ENCODE measurements at places on chromosomes 1 and 21. TPM values are rescaled to one million over a fixed set of nuclear protein-coding genes. Genes with fewer than 3 reads are reported as not detected.
A peak's percentile ranks its signal among the peaks of the same experiment; 100 is the strongest.

DNA sequence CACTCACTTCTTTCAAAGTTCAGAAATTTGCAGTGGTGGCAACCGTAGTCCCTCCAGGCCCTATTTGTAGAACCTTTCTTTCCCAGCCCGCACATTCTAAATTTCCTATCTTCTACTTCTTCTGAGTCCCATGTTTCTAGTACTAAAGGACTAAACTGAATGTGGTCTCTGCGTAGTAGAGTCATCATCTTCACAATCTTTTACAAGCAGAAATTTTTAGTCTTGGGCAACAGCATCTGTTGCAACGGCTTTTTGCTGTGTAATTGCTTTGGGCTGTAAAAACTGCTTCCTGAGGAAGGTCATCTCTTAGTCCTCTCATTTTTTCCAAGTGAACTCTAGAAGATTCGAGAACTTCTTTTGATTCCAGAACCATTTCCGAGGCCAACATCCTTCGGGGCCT, 23.9 kb downstream of the VAV3 start:
- DNase-seq: no peak
- H3K36me3 ChIP-seq: no peaks in the 10 kb centered on the region
- H3K4me3 ChIP-seq: no peak overlapping the region
- H3K4me1 ChIP-seq: peaks cover 17% of the 10 kb centered on the region

DNA sequence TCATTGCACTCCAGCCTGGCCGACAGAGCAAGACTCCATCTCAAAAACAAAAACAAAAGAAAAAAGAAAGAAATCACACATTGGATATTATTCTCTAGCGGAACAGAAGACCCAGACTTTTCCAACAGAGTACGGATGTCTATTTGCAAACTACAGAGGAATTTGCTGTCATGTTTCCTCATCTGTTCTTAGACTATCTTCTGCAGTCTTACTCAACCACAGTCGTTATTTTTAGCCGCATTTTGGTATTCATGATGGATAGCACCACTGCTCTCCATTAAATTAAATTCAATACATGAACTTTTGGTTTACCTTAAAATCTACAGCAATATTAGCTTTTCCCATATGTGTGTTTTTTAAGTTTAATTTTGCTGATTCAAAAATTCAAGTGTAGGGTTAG, 14.2 kb upstream of the HEATR1 start:
- no peak overlapping the region for H3K27ac ChIP-seq
- peaks cover 10% of the 10 kb centered on the region for H3K27me3 ChIP-seq
- DNase-seq: no peak
- H3K36me3 ChIP-seq: no peaks in the 10 kb centered on the region
- H3K4me3 ChIP-seq: no peak overlapping the region

Gene ZNF326
- total RNA-seq: 18.1 TPM

GRCh38 chr1:147243841-147244240, 1.4 kb downstream of the CHD1L start:
- peak overlapping the region; percentile 96 for H3K27ac ChIP-seq
- peak overlapping the region; percentile 98 for H3K4me3 ChIP-seq
- no peaks in the 10 kb centered on the region for H3K36me3 ChIP-seq
- peaks cover 29% of the 10 kb centered on the region for H3K4me1 ChIP-seq
- no peak for DNase-seq

- no peaks in the 10 kb centered on the region for H3K27me3 ChIP-seq
- no peaks in the 10 kb centered on the region for H3K36me3 ChIP-seq
- no peak overlapping the region for H3K4me3 ChIP-seq
- no peak for DNase-seq
These were observed 4.0 kb upstream of the LAMC1 start for GRCh38 chr1:183019139-183019740.

Gene ZMYND12
- 2.6 TPM for total RNA-seq

All from left ventricle myocardium inferior (tissue), 1 donor.